Epithelial cell of prostate (primary cell): ENCODE measurements at places on chromosomes 12 and 14.
A peak's percentile ranks its signal among the peaks of the same experiment; 100 is the strongest.

DNA sequence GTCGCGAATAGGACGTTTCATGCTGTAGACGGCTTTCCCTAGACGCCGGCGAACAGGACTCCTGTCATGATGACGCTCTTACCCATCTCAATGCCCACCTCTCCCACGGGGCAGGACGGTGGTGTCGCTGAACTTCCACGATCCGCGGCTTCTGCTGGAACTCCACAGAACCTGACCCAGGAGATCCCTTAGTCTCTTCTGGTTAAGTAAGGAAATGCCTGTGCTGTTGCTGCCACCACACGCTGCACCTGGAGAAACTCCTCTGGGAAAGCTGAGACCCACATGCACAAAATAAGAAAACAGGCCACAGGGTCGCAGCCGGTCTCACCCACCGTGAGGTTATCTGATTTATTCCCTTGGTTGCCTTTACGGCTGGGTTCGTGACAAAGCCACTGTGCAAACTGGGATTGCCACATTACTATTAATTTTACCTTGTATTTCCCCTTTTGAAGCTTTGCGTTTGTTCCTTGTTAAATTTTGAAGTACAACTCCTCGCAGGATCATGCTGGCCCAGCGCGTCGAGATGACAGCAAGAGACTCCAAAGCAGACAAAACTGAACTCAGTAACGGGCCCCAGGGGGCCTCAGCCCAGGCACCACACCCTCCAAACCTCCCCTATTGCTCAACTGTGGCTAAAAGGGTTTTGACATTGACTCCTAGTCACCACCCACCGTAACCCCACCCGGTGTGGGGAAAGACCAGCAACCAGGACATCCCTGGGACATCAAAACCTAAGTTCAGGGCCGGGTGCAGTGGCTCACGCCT is 9.2 kb upstream of the MMP17 start:
- no peak for DNase-seq

DNA sequence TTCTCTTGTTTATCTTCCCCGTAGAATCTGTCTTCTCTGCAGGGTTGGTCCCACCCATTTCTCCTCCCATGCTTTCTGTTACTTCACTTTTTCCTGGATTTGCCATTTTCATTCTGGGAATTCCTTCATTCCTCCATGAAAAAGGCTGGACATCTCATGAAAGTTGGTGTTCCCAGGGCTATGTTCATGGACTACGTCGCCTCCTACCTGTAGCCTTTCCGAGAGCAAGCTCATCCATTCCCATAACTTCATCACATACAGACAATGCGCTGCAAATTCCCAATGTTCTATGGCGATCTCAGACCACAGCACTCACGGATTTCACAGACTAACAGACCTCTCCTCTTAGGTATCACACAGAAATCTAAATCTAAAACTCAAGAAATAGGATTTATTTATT is 217.1 kb downstream of the EXOC5 start:
- DNase-seq: no peak

GRCh38 chr14:77862154-77862786 is 62.4 kb downstream of the ADCK1 start:
- no peak for DNase-seq

DNA sequence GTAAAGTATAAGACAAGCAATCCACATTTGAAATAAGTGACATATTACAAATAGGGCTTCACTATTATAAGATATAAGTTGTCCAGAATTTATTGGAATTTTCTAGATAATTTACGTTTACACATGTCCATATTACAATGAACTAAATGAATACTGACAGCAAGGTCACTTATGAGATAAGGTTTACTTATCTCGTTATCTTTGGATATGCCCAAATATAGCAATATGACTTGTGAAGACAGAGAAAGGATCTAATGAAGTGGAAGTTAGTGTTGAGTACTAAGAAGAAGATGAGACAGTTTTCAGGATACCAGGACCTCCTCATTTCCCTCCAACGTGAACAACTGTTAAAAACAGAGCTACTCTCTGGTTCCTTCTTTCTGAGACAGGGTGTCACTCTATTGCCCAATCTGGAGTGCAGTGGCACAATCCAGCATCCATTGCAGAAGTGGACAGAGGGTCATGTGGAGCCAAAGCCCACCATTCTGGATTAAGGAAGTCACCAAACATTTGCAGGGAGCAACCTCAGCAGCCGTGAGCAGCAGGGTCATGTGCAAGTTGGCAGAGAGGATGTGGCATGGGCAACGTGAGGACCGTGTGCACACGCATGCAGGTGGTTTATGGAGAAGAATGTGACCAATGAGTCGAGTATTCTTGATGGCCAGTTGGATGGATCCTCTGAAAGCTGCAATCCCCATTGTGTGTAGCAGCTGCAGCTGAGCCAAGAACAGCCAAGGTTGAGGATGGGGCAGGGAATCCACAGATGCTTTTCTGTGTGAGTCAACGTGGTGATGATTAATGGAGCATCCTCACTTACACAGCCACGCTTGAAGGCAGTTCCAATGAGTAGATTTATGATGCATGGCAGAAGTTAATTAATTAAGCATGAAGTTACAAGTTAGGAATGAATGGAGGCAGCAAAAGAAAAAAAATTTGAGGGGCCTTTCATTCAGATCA is 111.0 kb downstream of the BICD1 start:
- DNase-seq: peak; percentile 22

- no peak for DNase-seq
Measured at GRCh38 chr14:55399852-55400251, 11.8 kb downstream of the ATG14 start.

GRCh38 chr12:46049665-46050064 is 59.3 kb upstream of the SCAF11 start:
- no peak for DNase-seq

DNA sequence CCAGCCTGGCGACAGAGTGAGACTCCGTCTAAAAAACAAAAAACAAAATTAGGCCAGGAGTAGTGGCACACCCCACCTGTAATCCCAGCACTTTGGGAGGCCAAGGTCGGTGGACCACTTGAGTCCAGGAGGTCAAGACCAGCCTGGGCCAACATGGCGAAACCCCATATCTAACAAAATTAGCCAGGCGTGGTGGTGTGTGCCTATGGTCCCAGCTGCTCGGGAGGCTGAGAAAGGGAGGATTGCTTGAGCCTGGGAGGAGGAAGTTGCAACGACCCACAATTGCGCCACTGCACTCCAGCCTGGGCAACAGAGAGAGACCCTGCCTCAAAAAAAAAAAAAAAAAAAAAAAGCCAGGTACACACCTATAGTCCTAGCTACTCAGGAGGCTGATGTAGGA is 37.0 kb downstream of the KDM2B start:
- no peak for DNase-seq

DNA sequence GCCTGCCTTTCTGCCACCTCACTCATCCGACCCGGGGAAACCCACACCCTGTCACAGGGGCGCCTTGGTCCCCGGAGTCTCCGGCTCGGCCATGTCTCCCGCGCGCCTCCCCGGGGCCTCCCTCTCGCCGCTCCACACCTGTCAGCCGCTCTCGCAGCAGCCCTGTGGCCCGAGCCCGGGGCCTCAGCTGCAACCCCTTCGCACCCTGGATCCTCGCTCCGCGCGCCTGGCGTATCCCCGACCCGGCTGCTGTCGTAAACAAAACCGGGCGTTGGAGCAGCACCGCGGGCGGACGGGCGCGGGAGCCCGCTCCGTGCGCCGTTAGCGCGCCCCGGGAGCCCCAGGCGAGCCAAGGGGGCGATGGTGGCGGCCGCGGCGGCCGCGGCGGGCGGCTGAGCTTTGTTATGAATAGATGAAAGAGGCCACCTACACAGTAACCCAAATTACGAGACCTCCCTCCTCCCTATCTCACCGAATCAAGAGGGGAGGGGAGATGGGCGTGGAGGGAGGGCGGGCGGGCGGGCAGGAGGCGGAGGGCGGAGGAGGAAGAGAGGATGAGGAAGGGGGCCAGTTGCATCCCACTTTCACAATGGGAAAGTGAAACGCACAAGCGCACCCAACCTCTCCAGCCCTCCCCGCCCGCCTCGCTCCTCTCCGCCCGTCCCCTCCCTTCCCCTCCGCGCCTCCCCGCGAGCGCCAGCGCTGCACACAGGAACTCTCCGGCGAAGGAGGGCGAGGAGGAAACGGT is at the start of gene PLXNC1:
TSS of gene PLXNC1 (plus strand) at position 587 of the 748 bp plus-strand sequence. CDS start 395 bp downstream, outside the sequence.
- no peak for DNase-seq

- no peak for DNase-seq
Measured at GRCh38 chr14:90613997-90614396, 202.2 kb downstream of the TTC7B start.

DNA sequence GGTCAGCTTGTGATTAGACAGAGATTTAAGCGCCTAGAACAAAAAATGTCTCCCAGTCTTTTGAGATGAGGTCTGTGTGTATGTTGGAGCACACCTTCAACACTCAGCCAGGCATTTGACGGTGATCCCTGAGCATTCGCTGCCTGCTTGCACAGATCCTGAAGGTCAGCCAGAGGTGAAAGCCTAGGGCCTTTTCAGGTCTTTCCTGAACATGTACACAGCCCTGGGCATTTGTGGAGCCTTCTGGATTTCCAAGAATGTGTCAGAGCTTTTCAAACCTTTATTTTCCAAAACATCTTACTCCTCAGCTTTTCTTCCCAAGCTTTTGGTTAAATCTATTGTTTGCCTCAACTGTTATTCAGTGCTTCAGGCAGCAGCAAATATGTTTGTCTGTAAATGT is 59.1 kb upstream of the AMN start:
- no peak for DNase-seq

- no peak for DNase-seq
Measured at GRCh38 chr12:2373307-2373706, 320.5 kb downstream of the CACNA1C start.

GRCh38 chr12:33724867-33725266 is 285.2 kb upstream of the SYT10 start:
- DNase-seq: no peak

GRCh38 chr14:63986789-63987533 is 134.2 kb downstream of the SYNE2 start:
- DNase-seq: peak; percentile 56

- DNase-seq: no peak
Measured at GRCh38 chr12:15648558-15648957, 140.6 kb downstream of the EPS8 start.

DNA sequence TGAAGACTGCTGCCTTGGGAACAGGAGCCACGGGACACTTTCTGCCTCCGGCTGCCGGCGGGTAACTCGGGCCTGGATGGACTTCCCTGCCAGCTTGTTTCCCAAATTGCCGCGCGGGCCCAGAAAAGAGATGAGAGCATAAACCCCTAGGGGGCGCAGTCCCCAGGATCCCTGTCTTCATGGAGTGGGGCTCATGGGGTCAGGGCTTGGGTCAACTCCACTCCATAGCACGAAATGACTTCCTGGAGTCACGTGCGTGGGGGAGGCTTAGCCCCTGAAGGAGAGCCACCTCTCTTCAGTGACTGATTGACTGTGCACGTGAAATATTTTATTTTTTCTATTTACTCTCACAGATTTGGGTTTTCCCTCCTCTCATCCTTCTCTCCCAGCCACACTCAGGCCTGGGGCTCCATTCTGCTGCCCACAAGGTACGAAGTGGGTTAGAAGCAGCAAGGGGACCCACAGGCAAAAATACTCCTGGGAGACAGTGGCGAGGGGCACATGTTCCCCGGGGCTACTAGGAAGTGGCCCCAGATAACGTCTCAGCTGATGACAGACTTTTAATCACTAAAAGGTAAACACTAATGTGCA is 10.0 kb downstream of the PGF start:
- no peak for DNase-seq

DNA sequence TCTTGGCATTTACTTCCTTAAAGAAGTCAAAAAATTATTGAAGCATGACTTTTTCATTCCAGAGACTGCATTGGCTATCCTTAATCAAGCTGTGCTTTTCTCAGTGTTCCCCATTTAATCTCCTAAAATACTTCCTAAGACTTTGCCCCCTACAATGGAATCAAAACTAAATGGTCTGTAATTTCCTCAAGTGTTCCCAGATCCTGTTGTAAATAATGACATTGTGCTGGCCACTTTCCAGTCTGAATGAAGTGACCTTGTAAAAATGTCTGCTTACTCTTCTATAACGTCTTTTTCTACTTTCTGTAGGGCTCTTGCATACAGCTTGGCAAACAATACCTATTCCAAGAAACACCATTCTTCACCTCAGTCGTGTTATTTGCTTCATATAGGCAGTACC is 45.3 kb upstream of the MBIP start:
- no peak for DNase-seq

- no peak for DNase-seq
Measured at GRCh38 chr14:84493779-84494178, 1036.2 kb upstream of the FLRT2 start.

DNA sequence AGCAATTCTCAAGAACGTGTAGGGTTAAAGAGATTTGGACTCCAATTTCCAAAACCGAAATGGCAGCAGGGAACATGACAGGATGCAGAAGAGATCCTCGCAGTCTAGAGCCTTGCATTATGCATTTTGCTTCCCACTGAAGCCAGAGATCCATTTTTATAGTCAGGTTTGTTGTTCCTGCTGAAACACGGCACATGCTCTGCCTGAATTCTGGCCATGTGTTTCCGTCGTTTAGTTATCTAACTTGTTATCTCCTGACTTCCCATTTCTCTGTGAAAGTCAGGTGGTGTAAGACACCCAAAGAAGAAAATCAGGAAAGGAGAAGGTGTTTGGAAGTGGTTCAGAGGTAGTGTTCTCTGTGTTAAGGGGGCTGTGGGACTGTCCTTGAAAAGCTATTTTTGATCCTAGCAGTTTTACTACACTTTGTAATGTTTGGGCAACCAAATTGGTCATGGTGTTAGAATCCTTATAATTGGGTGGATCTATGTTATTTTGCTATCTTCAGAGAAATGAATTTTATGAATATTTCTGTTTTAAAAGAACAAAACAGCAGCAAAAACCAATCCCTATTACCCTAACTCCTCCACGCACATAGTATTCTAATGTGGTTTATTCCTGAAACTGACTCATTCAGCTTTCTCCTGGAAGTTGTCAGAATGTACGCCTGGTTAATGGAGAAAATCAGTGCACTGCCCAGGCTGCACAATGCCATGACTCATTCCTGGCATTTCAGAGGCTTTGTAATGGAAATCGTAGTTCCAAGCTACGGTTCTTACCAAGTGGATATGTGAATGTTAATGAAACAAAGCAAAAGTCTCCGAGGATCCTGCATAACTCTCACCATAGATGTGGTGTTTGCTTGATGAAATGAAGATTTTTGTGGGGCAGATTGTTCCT is 110.1 kb downstream of the SAMD4A start:
- DNase-seq: no peak

DNA sequence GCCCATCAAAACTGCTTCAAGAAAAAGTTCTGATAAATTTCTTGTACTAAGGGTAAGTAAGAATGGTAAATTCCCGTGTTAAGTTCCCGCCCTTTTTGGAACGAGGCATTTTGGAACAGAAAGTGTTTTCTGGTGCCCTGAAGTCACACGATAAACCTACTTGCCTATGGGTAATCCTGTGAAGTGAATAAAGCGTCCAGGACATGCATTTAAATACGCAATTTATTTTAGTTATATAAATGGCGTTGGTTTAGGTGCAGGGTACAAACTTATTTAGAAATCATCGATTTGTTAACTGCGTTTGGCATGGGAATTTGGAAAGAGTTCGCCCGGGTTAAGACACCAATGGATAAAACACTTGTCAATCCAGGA is 715 bp upstream of the RAP1B start:
- DNase-seq: no peak

DNA sequence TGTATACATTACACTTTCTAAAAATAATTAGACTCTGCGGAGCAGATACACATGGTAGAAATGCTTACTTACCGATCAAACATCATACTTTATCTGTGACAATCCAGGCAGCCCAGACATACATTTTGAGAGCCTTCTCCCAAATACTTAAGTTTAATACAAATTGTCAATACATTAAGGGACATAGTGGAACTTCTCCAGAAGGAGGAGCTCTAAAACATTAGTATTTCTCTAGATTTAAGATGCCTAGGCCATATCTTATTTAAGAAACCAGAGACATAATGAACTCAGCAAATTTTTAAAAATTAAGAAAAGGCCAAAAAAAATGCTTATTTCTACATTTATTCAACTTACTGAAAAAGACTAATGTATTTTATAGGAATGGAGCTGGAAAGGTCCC is 16.1 kb downstream of the ACSM4 start:
- no peak for DNase-seq
